Hematopoietic multipotent progenitor cell treated with erythropoietin and hydrocortisone succinate and interleukin-3 and kit ligand, for 6 days (in vitro differentiated cells): ENCODE measurements at places on chromosomes 5 and 9.

DNA sequence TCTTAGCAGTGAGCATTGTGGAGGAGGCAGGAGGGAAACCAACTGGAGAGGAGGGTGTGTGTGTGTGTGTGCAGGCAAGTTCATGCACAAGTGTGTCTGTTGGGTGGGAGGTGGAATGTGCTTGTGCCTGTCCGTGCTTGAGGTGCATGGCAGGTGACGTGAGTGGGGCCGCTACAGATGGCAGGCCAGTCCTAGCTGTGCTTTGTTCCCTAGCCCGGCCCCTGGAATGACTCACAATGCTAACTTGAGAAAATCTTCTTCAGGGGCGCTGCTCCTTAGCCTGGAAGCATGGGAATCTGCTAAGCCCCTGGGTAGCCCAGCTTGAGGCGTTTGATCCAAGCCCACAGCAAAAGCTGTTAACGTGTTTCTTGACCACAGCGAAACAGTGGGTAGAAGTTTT lies 25.0 kb upstream of the DMRT2 start:
- DNase-seq = no peak

- no peak for DNase-seq
Measured at GRCh38 chr5:69517763-69518212, 25.2 kb downstream of the OCLN start.

- DNase-seq = no peak
Measured at GRCh38 chr5:137032929-137033328, 466.2 kb downstream of the SPOCK1 start.

DNA sequence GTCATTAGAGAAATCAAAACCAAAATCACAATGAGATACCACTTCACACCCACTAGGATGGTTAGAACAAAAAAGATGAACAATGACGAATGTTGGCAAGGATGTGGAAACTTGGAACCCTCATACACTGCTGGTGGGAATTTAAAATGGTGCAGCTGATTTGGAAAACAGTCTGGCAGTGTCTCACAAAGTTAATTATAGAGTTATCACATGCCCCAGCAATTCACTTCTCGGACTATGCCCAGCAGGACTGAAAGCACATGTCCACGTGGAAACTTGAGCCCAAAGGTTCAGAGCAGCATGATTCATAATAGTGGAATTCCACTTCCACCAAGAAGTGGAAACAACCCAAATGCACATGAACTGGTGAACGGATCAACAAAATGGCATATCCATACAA lies 85.0 kb upstream of the HRH2 start:
- no peak for DNase-seq

GRCh38 chr5:89065919-89066318 lies 182.9 kb upstream of the MEF2C start:
- DNase-seq = no peak

GRCh38 chr5:91103353-91104061 lies 279.6 kb downstream of the ARRDC3 start:
- DNase-seq = no peak

GRCh38 chr5:171236651-171237050 lies 72.4 kb upstream of the TLX3 start:
- no peak for DNase-seq

GRCh38 chr9:34203992-34204635 lies 25.3 kb downstream of the UBAP1 start:
- DNase-seq = peak; percentile 46

DNA sequence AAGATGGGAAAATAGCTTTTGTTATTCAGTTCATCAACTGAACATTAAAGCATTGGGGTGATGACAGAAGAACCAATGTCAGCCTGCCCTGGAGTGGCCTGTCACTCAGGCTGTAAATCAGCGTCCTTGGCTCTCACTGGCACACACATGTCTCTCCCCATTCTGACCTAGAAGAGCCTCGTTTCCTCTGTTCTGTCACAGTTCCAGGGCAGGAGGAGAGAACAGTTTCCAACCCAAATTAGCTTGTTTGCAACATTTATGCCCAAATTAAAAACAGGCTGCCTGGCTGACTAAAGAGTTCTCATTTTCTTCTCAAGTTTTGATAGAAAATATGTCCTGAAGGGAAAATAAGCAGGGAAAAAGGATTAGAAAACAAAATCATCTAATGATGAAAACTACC lies 520.1 kb downstream of the CHSY3 start:
- no peak for DNase-seq

DNA sequence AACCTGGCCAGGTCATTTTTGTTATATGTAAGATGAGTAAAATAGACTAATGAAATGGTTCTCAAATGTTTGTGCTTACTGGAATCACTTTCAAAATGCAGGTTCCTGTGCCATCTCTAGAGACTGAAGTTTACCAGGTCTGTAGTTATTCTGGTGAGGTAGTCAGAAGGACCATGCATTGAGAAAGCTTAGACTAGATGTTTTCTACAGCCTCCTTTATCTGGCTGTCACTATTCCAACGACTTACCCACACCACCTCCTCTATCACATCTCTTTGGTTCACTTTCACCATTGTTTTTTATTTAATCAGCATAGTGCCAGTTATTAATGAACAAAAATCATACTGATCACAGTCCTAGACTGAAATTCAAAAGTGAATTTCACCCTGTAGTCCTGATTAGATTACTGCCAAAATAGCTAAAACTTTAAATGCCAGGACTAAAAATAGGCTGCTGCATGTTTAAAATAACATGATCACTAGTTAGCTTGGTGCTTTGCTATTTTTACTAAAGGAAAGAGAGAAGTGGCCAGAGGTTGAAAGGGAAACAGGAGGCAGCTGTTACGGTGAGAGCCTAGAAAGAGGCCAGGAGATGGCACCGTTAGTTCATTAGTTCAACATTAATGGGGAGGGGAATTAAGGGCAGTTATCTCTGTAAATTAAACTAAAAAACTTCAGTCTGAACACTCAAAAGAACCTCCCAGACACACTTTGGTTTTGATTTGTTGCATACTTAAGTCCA lies 13.9 kb upstream of the FNIP1 start:
- peak; percentile 68 for DNase-seq

DNA sequence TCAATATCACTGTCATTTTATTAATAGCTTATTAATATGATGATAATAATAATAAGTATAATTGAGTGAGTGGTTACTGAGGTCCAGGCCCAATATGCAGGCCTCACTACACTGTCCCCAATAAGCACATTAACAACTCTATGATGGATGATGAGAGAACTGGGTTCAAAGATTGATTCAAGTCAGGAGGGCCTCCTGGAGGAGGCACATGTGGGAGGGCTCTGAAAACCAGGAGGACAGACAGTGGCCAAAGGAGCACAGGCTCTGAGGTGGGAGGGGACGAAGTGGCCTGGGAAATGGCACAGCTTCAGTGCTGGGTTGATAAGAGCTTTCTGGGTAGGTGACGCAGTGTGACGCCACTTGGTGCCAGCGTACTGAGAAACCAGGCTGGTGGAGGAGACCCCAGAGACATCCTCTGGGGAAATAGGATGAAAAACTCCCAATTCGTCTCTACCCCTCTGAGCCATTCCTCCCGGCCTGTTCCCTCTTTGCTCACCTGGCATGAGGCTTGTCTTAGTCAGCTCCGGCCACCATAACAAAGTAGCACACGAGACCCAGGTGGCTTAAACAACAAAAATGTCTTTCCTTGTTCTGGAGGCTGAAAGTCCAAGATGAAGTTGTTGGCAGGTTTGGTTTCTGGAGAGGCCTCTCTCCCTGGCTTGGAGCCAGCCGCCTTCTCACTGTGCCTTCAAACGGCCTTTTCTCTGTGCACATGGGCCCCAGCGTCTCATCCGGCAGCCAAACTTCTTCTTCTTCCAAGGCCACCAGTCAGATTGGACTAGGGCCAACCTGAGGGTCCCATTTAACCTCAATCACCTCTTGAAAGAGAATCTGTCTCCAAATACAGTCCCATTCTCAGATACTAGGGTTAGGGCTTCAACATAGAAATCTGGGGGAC lies 31.6 kb downstream of the NTNG2 start:
- no peak for DNase-seq

DNA sequence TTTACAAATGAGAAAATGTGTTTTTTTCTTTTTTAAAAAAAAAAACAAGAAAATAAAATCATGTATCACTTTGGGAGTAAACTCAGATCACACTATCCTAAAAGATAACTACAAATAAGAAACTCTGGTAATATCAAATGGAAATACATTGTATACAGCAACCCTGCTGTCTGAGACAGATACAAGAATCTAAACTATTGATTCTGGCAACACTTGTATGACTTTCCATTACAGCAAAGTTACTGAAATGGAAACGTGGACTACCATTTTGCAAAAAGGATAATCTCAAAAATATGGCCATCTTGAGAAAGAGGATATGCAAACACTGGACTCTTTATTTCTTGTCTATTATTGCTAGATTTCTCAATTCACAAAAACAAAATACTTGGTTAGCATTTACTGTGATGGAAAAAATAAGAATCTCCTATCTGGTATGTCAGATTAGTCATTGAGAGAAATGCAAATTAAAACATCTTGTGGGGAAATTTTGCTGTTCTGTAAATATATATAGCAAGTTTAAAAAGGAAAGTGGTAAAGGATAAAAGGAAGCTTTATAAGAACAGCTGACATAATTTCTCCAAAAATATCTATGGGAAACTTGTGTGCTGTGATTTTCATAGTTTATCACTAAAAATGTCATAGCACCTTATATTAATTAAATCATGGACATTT lies 112.9 kb upstream of the FER start:
- no peak for DNase-seq

GRCh38 chr9:135787776-135788575 lies 86.0 kb downstream of the KCNT1 start:
- DNase-seq = no peak

DNA sequence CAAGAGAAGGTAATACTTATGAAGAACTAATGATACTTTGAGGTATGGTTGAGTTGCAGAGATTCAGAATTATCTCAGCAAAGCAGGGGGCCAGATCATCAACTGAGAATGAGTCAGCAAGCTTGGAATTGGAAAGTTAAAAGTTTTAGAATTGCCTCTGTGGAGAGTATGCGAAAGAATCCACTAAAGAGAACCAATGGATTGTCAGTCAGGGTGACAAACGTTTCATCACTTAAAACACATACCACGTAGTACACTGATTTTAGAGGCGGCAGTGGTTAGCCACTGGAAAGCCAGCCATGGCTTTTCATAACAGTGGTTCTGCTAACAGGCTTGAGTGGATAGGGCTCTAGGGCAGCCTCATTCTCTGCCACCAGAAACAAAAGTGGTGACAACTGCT lies 30.7 kb downstream of the AOPEP start:
- peak; percentile 25 for DNase-seq

DNA sequence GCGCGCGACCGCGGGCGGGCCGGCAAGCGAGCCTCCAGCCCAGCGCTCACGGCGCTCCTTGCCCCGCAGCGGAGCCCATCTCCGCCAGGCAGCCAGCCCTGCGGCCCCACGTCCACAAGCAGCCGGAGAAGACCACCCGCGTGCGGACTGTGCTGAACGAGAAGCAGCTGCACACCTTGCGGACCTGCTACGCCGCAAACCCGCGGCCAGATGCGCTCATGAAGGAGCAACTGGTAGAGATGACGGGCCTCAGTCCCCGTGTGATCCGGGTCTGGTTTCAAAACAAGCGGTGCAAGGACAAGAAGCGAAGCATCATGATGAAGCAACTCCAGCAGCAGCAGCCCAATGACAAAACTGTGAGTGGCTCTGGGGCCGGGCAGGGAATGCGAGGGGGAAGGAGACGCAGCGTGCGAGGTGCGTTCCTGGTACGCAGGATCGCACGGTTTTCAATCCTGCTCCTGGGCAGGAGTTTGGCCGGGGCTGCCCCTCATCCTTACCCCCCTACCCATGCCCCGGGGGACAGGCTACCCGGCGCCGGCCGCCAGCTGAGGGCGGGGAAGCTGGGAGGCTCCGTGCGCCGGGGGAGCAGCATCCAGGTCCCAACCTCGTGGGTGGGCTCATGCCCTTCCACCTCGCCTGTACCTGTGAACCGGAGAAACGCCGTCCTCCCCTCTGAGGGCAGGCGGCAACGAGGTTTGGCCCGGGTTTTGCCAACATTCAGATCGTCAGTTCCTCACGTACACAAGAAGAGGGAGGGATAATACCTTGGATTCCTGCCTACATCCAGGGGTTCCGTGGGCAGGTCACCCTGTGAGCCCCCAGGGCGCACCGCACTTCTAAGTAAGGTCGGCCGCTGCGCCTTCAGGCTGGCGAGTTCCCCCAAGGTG lies 6.6 kb downstream of the ISL1 start:
- no peak for DNase-seq

DNA sequence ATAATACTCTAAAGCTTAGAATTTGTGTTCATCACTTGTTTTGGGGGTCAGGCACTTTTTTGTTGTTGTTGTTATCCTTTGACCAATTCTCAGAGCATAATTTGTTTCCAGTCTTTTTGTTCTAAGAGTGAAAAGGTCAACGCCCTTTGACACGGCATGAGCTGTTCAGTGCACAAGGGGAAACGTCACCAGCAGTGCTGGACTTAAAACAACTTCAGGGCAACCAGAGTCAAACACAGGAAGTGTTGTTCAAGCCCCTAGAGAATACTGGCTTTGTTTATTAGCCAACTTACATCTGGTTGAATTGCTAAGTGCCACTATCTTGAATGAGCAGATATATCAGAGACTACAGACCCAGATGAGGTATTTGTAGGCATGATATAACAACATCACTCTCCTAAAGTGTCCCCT lies 368.9 kb downstream of the TMEM161B start:
- no peak for DNase-seq

DNA sequence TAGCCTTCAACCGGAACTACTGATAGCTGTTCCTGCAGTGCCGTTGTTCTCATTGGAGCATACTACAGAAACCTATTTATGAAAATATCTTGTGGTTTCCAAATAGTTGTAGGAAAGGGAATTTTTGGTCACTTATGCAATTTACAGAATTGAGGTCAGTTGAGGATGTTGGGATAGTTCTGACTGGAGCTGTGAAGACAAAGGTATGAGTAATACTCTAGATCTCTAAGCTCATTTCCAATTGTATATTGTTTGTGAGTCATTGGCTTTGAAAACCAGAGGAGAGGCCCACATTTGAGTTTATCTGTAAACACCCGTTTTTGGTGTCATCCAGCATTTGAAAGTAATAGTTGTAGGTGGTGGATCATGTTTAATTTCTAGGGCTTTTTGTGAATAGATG lies 561.3 kb upstream of the WWC1 start:
- DNase-seq = no peak

DNA sequence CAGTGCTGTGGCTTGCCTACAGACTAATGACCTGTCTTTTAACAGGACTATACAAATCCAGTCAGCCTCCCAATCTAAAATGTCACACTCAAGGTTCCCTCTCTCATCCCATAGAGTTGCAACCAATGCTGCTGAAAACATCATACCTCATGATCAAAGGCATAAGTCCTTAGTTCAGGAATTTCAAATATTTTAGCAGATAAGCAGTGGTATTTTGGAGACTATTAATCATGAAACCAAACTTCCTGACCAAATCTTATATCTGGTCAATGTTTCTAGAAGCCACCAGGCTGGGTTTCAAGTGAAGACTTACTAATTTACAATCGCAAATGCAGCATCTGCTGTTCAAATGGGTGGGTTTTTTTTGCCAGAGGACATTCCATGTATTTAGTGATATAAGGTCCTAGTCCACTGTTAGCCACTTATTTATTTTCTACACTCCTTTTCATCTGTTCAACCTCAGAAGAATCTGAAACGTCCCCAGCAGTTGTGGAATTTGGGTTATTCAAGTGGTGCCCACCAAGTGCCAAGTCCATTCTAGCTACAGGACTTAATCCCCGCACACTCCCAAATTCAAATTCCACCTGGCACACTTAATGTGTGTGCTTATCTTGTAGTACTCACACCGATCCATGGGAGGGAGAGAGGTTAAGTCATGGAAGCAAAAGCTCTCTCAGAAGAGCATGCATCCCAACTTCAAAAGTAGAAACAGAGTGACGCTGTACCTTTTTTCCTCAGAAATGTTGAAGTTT lies 5.8 kb downstream of the TAS2R1 start:
- no peak for DNase-seq

GRCh38 chr5:3613726-3614125 lies 18.1 kb downstream of the IRX1 start:
- DNase-seq = no peak

- DNase-seq = peak; percentile 32
Measured at GRCh38 chr5:55600497-55601203, 65.9 kb upstream of the PLPP1 start.
